ENCODE measurements at places on chromosomes 5 and 9.

DNA sequence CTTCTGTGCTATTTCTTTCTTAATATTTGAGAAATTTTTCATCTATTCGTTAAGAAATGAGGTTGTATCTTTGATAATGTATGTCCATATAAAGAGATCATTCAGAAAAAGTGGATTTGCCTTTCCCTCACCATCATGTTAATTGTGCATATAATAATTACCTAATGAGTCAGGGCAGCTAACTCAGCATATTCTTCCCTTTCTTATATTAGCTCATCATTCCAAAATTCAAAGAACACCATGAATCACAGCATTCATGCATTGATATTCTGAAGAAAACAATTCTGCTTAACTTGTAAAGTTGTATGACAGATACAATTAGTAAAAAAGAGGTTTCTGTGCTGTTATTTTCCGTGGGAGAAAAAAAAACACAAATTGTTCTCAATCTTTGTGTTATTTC, 630.6 kb downstream of the TLE1 start:
- no peak for DNase-seq

DNA sequence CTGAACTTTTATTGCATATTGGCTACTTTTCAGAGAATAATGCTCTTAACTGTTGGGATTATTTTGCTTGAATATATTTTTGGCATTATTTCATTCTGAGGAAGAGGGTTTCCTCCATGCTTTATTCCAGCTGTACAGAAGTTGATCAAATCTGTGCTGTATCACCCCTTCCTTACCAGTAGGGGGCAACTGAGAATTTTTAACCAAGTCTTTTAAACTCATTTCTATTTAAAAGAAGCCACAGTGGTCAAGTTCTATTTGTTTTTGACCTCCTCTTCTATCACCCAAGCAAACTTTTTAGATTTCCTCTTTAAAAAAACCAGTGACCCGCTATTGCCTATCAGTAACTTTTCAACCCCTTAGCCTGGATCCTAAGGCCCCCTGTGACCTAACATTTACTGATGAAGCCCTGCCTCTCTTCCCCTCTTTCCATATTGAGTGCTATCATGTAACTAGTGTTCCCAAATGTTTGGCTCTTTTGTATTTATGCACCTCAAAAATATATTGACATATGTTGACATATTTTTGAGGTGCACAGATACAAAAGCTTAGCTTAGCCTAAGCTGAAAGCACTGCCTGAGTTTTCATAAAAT, 80.6 kb downstream of the FBXO4 start:
- peak; percentile 66 for DNase-seq

DNA sequence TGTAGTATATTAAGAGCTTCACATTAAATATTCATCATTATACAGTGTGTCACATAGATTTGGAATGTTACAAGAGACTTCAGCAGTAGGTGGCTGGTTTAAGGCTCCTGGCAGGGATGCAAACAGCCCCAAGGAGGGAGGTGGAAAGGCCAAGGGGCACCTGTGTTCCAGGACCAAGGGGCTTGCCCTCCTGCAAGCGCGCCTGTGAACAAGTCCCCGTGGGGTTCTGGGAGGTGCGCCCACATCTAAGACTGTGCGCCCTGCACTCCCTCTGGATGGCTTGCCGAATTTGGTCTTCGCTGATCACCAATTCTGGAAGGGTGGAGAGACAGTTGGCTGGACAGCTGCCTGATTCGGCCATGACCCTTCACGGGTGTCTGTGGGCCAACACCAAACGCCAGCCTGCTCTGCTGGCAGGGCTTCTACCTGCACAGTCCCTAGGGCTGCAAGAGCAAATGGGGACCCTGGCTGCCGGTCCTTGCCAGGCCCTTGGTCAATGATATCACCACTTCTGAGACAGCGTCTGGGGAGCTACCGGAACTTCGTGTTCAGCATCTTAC, 12.1 kb upstream of the SLC25A51 start:
- DNase-seq = no peak

- DNase-seq = no peak
Measured at GRCh38 chr5:33400675-33401074, 40.1 kb upstream of the TARS1 start.

DNA sequence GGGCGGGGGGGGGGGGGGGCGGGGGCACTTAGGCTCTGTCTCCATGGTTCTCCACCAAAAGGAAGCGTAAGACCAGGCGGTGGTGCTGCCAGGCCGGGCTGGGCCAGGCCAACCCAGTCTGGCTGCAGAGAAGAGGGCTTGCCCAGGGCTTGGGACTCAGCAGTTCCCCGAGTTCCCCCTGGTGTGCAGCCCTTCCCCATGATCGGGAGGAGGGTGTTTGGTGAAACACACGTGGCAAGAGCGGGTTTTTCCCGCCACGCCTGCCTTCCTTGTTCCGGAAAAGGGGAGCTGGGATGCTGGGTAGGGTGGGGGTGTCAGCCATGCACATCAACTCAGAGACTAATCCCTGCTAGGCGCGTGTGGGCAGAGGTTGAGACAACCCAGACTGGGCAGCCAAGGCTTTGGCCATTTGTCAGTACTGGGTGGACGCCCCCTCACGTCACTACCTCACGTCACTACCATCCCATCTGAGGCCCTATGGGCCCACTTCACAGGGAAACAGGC, 32.9 kb downstream of the PRRX2 start:
- no peak for DNase-seq

GRCh38 chr5:136330353-136331038, 34.8 kb downstream of the TRPC7 start:
- no peak for DNase-seq

GRCh38 chr5:127417528-127417927, 99.9 kb upstream of the PRRC1 start:
- DNase-seq = no peak

DNA sequence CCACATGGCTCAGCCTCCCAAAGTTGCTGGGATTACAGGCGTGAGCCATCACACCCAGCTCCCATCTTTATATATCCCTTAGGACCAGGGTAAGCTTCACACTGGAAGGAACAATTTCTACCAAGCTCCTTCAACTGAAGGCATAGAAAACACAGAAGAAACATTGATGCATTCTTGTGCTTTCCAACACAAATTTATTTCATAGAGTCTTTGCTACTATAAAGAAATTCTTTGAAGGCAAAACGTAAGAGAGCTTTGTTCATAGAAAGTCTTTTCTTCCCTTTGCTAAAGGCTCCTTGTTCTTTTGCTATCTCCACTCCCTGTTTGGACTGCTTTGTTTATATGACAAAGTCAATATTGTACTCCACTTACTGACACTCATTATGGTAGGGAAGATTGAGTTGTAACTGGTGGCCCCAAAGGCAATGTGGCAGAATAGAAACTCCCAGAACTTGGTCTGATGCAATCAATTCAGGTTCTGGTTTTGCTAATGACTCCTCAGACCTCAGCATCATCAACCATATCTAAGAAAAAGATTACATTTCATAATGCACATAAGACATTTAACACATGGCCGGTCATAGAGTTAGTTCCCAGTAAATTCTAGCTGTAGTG, 97.4 kb upstream of the CLINT1 start:
- no peak for DNase-seq

DNA sequence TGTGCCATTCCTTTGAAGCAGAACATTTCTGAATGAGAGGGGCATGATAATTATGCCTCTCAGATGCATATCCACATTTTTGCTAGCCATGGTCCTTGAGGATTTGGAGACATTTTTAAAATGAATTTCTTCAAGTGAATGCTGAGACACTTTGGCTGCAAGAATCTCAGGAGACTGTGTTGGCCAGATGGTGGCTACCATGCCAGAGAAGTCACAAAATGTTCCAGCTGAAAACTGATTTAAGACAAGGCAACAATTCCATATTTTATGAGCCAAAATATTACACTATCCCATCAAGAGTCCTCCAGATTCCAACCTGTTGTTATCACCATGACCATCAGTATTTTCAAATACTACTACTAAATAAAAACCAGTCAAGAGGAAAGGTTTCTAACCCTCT, 859.5 kb upstream of the DMAC1 start:
- DNase-seq = no peak

- DNase-seq = no peak
Measured at GRCh38 chr5:17096952-17097695, 120.3 kb upstream of the BASP1 start.

DNA sequence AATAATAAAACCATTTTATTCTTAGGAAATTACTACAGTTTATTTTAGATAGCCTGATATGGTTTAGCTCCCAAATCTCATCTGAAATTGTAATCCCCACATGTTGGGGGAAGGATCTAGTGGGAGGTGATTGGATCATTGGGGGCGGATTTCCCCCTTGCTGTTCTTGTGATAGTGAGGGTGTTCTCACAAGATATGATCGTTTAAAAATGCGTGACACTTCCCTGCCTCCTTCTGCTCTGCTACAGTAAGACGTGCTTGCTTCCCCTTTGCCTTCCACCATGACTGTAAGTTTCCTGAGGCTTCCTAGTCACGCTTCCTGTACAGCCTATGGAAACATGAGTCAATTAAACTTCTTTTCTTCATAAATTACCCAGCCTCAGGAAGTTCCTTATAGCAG, 122.4 kb upstream of the FGF10 start:
- no peak for DNase-seq

DNA sequence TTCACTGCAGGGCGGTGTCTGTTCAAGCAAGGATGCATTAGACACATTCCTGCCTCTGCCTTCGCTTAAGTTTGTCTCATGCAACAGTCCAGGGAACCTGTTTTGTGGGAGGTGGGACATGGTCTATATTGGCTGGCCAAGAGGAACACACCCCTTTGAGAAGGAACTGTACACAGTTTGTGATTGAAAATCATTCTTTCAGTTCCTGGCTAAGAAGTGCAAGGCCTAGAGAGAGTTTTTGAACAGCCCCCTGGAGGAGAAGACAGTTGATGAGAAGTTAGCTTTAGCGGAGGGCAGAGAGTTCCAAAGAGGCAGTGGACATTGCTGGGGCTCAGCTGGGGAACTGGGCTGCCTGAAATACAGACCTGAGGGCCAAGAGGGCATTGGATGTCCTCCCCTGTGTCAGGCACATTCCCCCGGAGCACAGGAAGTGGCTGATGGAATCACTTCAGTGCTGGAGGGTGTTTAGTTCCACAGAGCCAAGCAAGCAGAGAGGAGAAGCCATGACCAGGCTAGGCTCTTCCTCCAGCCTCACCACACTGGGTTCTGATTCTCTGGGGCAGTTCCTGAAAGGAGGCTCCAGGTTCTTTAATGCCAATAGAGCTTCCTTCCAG, 66.6 kb downstream of the RGS3 start:
- no peak for DNase-seq

- DNase-seq = no peak
Measured at GRCh38 chr9:102967979-102968378, 27.2 kb upstream of the CYLC2 start.

DNA sequence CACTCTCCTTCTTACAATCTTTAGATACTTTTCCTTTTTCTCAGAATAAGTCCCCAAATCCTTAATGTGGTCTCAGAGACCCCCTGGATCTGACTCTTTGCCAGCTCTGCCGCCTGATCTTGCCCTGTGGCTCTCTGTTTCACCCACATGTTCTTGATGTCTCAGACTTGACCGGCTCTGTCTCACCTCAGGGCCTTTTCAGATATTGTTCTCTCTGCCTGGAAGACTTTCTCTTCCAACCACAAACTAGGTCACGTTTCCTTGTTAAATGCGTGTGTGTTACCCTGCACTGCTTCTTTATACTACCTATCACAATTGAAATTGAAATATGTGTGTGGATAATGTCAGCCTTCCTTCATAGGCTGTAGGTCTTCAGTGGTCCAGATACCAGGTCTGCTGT, 265.4 kb upstream of the NUDT12 start:
- no peak for DNase-seq

DNA sequence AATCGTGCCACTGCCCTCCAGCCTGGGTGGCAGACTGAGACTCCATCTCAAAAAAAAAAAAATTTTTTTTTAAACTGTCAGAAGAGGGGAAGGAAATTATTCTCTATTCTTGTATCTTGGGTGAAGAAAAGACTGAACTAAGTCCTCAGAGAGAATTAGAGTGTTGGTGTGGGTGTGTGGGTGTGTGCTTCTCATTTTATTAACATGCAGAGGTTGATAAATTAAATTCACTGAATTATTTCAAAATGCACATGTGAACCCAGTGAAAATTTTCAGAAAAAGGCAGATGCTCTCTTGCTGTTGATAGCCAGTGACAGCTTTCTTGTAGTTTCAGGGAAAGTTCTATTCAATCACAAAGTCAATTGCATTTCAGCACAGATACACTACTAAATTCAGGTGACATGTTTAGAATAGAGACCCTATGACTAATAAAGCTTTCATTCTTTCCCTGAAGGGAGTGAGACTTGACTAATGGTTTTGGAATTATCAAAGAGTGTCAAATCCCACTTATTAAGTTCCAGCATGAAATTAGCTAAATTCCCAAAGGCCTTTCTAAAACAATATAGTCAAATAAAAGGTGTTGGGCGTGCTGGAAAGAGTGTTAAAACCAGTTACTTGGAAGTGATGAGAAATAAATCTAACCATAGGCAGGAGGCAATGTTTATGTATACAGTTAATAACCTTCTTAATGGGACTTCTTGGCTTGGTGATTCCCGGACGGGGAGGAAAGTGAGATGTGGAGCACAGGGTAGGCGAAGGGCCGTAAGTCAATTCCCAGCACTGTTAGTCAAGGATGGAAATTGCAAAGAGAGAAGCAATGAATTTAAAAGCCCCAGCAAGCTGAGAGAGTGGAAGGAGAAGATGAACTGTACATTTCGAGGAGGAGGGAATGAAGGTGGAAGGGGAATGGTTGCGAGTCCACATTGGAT, 103.2 kb upstream of the SPATA31D4 start:
- no peak for DNase-seq

GRCh38 chr5:179841621-179842020, 17.0 kb downstream of the MRNIP start:
- DNase-seq = no peak

- no peak for DNase-seq
Measured at GRCh38 chr5:162230348-162230747, 162.8 kb downstream of the GABRG2 start.

DNA sequence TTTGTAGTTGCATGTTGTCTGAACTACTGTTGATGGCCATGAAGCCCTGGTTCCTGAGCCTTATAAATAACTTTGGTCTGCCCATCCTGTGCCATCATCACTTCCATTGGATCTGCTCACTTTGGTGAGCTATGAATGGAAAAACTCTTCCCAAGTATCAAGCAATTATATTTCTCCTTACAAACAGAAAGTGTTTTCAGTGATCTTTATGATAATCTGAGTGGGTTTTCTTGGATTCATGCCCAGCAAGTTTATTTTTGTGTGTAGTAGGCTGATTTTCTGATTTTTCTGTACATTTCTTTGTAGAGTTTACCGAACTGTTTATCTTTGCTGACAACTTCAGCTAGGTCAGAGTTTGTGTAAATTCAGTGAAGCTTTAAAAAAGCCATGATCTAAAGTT, 31.0 kb downstream of the CAMK4 start:
- DNase-seq = no peak

DNA sequence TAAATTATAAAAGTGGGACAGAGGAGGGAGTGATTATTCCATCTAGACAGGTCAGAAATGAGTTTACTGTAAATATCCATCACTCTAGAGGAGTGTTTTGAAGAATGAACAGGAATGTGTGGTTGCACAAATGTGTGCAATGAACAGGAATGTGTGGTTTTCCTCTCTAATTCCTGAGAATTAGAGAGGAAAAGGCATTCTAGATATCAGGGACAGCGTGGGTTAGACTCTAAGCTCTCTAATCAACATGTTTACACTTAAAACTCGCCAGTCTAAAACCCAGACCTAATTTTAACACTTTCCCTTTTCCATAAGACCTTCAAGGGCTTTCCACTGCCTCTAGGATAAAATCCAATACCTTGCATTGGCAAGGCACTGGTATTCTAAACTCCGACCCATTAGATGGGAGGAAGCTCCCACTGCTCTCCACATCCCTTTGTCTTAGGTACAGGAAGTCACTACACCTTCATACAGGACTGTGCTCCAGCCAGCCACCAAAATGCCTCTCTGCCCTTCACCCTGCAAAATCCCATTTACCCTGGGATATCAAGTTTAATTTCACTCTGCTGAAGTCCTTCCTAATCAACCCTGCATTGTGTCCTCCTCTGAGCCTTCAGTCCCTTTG, 67.9 kb downstream of the NFIB start:
- DNase-seq = no peak
